Pancreas (tissue), 10 donors: ENCODE measurements at places on chromosomes 5 and 9. TPM values are rescaled to one million over a fixed set of nuclear protein-coding genes. Genes with fewer than 3 reads are reported as not detected.

IL3 gene
- total RNA-seq: not detected

C9orf152 gene
- total RNA-seq: 5.1 TPM

CDHR2 gene
- total RNA-seq: 0.52 TPM

KIAA1958 gene
- 5.4 TPM for total RNA-seq

CDX1 gene
- 0.16 TPM for total RNA-seq

HMCN2 gene
- total RNA-seq: 0.56 TPM

FBP1 gene
- total RNA-seq: 30.8 TPM

PCDHGA11 gene
- total RNA-seq: 1.2 TPM

DNA sequence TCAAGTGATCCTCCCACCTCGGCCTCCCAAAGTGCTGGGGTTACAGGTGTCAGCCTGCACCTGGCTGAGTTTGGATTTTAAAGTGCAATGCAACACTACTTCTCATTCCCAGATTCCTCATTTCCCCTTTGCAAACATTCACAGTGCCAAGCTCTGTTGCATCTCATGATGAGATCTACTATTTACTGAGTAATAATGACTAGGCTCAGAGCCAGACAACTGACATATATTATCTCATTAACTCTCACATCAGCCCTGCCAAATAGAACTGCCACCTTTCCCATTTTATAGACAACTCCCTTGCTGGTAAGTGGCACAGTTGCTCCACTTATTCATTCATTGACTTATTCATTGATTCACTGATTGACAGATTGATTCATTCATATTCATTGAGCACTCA, 7.0 kb downstream of the PDE6A start:
- H3K4me1 ChIP-seq: no peaks in the 10 kb centered on the region
- no peaks in the 10 kb centered on the region for H3K27me3 ChIP-seq
- no peak for DNase-seq
- H3K27ac ChIP-seq: no peak overlapping the region
- no peak overlapping the region for H3K4me3 ChIP-seq
- no peaks in the 10 kb centered on the region for H3K36me3 ChIP-seq

DNA sequence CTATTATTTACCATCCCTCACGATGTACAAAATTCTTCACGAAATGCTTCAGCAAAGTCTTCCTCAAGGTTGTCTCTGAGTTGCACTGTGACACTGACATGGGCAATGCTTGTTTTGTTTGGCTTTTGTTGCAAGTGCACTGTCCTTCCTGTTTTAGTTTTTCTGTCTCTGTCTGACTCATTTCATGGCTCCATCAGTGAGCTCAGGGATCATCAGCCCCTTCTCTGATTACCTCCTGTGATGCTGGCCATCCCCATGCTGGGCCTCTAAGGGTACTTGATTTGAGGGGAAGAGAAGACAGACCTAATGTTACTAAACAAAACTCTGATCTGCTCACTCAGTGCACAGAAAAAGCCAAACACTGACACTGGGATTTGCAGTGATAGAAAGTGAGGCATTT, 37.6 kb upstream of the STX17 start:
- DNase-seq: no peak
- H3K4me3 ChIP-seq: no peak overlapping the region
- H3K27ac ChIP-seq: no peak overlapping the region
- H3K4me1 ChIP-seq: no peaks in the 10 kb centered on the region
- H3K36me3 ChIP-seq: no peaks in the 10 kb centered on the region

- no peaks in the 10 kb centered on the region for H3K27me3 ChIP-seq
- H3K4me1 ChIP-seq: peaks cover 17% of the 10 kb centered on the region
- no peaks in the 10 kb centered on the region for H3K36me3 ChIP-seq
- H3K4me3 ChIP-seq: no peak overlapping the region
Observed at GRCh38 chr9:104993291-104993963, 65.5 kb upstream of the ABCA1 start.

DNA sequence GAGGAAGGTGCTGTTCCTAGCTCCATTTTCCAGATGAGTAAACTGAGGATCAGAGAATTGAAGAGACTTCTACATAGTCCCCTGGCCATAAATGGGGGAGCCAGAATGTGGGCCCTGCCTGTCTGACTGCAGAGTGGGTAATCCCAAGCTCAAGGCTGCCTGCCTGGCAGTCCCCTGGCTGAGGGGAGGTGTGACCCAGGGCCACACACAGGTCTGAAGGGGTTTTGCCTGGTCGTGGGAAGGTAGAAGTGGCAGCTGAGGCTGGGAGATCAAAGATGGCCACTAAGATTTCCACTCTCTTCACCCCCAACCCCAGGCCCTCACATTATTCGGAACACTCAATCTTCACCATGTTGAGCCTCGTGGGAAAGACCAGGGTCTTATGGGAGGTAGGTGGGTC, 176.3 kb downstream of the MACROH2A1 start:
- no peak overlapping the region for H3K4me3 ChIP-seq
- H3K27me3 ChIP-seq: no peaks in the 10 kb centered on the region
- H3K36me3 ChIP-seq: no peaks in the 10 kb centered on the region
- DNase-seq: no peak

DNA sequence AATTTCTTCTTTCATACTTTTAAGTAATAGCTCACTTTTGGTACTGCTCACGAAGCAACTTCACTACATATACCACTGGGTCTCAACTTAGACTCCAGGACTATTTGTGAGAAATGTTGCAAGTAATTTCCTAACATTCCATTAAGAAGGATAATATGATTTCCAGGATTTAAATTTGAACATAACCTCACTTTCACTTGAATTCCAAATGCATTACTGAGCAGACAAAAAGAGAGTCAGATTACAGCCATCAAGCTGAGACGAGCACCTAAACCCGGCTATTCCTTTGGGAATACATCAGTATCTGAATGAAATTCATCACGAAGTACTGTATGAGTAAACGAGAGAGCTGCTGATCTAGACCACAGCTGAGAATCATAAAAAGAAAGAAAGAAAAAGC, 47.3 kb downstream of the LIFR start:
- H3K4me1 ChIP-seq: no peaks in the 10 kb centered on the region
- no peaks in the 10 kb centered on the region for H3K36me3 ChIP-seq
- H3K4me3 ChIP-seq: no peak overlapping the region
- DNase-seq: no peak

- no peak overlapping the region for H3K27ac ChIP-seq
- H3K4me1 ChIP-seq: no peaks in the 10 kb centered on the region
- H3K36me3 ChIP-seq: no peaks in the 10 kb centered on the region
- no peak overlapping the region for H3K4me3 ChIP-seq
- DNase-seq: no peak
Observed at GRCh38 chr9:123485216-123485615, 129.2 kb downstream of the CRB2 start.

DNA sequence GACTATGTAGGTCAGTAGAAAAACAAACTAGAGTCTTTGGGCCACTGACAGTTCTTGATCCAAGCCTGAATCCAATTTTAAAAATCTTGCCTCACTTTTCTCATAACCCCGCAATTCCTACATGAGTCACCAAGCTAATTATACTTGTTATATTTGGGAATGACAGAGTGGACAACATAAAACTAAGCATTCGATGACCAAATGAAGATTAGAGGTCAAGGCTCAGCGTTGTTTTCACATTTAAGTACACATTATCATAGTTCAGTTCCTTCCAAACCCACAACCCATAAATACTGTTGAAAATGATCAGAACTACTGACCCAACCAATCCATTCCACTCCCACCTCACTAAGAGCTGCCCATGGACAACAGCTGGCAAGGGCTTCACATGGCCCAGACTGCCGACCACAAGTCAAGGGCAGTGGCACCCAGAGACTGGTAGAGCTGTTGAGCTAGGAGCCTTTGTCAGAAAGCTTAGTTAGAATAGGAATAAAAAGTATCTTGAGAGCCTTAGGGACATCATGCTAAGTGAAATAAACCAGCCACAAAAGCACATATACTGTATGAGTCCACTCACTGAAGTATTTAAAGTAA, 64.2 kb downstream of the MYO10 start:
- peaks cover 4% of the 10 kb centered on the region for H3K36me3 ChIP-seq
- no peak overlapping the region for H3K4me3 ChIP-seq
- H3K4me1 ChIP-seq: peaks cover 9% of the 10 kb centered on the region
- no peak for DNase-seq

DNA sequence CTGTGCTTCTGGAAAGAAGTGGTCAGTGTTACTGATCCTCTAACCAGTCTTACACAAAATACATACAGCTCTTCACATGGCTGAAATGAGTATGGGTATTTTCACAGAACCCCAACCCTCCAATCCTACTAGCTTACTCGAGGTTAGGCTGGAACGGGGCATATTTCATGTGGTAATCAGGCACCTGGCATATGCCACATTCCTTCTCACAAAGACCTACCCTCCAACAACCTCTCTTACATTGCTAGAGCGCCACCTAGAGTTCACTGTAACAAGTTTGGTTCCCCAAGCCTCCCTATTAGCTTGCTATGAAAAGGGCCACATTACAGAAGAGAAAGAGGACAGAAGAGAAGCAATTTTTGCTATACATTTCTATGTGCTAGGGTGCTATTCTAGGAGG, 597.3 kb downstream of the PRELID2 start:
- H3K27me3 ChIP-seq: no peaks in the 10 kb centered on the region
- H3K36me3 ChIP-seq: no peaks in the 10 kb centered on the region
- no peaks in the 10 kb centered on the region for H3K4me1 ChIP-seq
- peak; percentile 61 for DNase-seq
- no peak overlapping the region for H3K27ac ChIP-seq

DNA sequence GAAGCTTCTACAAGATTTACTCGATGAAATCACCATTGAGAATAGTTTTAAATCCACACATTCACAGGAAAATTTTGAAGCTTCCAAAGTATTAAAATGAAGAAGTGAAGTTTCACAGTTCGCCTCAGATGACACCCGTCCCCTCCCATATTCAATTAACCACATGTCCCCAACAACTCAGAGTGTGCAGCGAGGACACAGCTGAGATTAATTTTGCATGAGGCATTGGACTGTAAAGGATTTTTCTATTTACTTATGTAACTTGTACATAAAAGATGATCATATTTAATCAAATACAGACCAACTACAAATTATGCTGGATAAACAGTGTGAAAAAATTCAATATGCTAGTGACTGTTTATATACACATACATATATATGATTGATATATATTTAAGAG, 84.7 kb upstream of the OLFM1 start:
- H3K27ac ChIP-seq: no peak overlapping the region
- H3K27me3 ChIP-seq: no peaks in the 10 kb centered on the region

GRCh38 chr5:124622851-124623250, 123.6 kb downstream of the ZNF608 start:
- no peak overlapping the region for H3K4me3 ChIP-seq
- DNase-seq: no peak

DNA sequence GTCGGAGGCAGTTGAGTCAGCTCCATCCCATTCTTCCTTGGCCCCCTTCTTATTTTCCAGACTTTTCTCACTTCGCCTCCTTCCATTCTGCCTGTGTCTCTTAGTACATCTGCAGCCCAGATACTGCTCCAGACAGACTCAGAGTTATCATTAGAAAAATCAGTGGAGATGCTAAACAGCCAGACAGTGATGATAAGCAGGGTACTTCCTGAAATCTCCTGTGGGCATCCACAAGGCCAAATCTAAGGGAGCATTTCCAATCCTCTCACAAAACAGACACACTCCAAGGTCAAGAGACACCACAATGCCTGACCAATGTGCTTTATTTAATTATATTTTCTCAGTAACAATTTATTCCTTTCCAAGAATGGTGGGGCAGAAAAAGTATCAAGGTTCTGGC, 14.5 kb upstream of the RLN1 start:
- H3K27ac ChIP-seq: no peak overlapping the region
- no peaks in the 10 kb centered on the region for H3K27me3 ChIP-seq

- H3K27me3 ChIP-seq: no peaks in the 10 kb centered on the region
- H3K4me3 ChIP-seq: no peak overlapping the region
- peaks cover 58% of the 10 kb centered on the region for H3K36me3 ChIP-seq
Observed at GRCh38 chr5:10681731-10682679, 79.0 kb downstream of the DAP start.

DNA sequence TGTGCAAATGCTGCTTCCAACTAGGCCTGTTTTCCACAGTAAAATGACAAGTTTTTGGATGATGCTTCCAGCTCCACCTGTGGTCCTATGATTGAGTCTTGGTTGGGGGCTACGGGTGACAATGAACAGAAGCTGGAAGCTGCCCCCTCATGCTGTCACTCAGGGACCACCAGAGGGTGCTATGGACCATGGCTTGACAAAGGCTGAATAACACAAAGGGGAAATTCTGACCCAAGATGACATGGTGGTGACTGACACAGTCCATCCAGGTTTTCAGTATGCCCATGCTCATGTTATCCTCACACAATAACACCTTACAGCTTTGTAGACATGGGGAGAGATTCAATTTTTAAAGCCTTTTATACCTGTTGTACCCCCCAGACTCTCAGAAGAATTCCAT, 23.9 kb upstream of the SAP30L start:
- H3K4me1 ChIP-seq: no peaks in the 10 kb centered on the region
- H3K27me3 ChIP-seq: no peaks in the 10 kb centered on the region
- no peak for DNase-seq
- no peak overlapping the region for H3K4me3 ChIP-seq

- H3K27me3 ChIP-seq: no peaks in the 10 kb centered on the region
- H3K4me3 ChIP-seq: no peak overlapping the region
- H3K4me1 ChIP-seq: no peaks in the 10 kb centered on the region
- no peak for DNase-seq
Observed at GRCh38 chr9:120394058-120394669, 185.8 kb downstream of the CDK5RAP2 start.

DNA sequence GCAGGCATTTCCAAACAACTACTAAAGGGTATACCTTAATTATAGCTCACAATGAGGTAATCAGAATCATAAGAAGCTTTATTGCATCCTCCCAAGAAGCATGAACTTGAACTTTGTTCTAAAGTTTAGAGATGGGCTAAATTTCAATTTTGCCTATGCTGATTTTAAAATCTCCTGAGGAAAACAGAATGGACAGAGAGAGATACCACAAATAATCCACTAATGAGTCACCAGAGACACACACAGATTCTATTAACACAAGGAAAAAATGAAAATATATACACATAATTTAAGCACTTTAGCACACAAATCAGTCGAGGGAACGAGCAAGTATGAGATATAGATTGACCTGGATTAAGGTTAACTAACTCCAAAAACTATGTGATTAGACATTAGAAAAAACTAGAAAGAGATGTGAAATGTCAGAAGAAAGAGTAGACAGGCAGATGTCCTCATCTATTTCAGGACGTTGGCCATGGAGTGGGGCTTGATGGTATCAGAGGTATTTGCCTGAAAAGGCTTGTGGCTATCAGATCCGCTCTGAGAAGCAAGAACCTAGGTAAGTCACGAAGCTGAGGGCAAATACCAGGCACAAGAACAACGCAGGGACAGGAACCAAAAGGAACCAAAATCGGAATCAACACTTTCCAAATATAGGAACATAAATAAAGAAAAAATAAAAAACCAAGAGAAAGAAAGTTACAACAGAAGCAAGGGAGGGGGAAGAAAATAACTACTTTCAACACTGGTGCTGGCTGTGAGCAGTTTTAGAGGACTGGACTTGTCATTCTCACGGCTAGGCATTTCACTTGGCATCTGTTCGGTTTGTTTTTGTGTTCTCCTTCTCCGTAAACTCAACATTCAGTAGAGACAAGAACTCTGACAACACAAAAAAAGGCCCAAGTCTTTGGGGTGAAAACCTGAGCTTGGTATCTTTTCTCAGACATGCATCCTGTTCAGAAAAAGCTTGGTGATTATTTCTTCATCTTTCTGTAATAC, 294.6 kb upstream of the PUM3 start:
- H3K27me3 ChIP-seq: no peaks in the 10 kb centered on the region
- H3K4me1 ChIP-seq: peaks cover 6% of the 10 kb centered on the region
- H3K27ac ChIP-seq: no peak overlapping the region
- no peak for DNase-seq
